ENCODE measurements at places on chromosomes 1 and 21.

DNA sequence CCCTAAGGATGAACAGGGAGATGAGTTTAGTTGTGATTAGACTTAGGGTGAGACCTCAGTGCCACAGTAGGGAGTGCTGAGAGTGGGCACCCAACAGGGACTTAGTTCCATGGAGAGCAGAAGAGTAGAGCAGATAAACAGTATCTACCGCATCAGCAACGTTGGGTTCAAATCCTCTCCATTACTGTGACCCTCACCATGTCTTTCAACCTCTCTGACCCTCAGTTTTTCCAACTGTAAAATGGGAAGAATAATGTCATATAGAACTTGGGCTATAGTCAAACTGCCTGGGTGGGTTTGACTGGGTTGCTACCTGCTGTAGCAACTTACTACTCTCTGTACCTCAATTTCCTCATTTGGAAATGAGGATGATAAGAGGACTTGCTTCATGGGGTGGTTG is 6.7 kb upstream of the DISP3 start:
- no peak for DNase-seq

GRCh38 chr1:45880930-45881329 is 77.5 kb downstream of the MAST2 start:
- DNase-seq: no peak

DNA sequence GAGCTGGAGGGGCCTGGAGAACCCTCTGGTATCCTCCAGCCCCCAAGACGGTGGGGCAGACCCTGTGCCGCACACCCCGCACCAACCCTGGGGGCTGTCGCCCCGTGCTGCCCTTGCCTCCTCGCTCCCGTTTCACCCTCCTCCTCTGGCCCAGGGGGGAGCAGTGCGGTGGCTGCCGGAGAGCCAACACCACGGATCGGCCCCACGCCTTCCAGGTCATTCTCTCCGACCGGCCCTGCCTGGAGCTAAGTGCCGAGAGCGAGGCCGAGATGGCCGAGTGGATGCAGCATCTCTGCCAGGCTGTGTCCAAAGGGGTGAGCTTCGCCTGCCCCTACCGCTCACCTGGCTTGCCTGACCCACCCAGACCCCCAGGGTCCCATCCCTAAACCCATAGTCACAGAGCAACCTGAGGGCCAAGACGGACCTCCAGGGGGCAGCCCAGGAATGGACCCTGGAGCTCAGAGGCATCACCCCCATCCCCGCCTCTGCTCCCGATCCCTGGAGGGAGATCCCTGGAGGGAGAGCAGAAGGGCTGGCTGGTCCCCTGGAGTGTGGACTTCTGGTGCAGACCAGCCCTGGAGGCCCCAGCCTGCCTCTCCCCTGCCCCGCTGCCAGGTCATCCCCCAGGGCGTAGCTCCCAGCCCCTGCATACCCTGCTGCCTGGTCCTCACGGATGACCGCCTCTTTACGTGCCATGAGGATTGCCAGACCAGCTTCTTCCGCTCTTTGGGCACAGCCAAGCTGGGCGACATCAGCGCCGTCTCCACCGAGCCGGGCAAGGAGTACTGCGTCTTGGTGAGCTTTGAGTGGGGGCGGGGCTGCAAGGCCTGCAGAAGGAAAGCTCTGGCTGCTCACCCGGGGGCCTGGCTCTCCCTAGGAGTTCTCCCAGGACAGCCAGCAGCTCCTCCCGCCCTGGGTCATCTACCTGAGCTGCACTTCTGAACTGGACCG is 4.0 kb upstream of the SLC25A34 start:
- no peak for DNase-seq

DNA sequence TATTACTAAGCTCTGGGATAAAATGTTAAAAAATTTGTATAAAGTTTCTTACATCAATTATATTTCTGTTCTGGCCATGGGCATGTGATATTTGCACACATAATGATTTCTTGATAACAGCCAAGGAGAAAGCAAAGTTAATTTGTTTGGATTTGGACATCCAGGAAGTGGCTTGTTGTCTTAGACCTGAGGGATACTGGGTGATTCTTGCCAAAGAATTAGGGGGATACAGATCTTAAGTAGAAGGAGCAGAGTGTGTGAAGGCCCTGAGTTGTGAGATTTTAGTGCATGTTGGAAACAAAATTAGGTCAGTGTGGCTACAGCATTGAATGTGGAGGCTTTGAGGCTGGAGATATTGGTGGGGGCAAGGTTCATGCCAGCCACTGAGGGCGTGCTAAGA is 65.6 kb downstream of the NCAM2 start:
- DNase-seq: no peak

GRCh38 chr21:45383111-45383614 is 21.8 kb upstream of the COL18A1 start:
- DNase-seq: no peak

Data from stimulated activated CD8-positive, alpha-beta memory T cell treated with anti-CD3 and anti-CD28 coated beads, Interleukin-12 subunit alpha, Interleukin-12 subunit beta, amount 100 ng/mL, for 1 hour (primary cell).